Naive thymus-derived CD4-positive, alpha-beta T cell (primary cell): ENCODE measurements at places on chromosomes 6 and 20. TPM values are rescaled to one million over a fixed set of nuclear protein-coding genes. Genes with fewer than 3 reads are reported as not detected.

DNA sequence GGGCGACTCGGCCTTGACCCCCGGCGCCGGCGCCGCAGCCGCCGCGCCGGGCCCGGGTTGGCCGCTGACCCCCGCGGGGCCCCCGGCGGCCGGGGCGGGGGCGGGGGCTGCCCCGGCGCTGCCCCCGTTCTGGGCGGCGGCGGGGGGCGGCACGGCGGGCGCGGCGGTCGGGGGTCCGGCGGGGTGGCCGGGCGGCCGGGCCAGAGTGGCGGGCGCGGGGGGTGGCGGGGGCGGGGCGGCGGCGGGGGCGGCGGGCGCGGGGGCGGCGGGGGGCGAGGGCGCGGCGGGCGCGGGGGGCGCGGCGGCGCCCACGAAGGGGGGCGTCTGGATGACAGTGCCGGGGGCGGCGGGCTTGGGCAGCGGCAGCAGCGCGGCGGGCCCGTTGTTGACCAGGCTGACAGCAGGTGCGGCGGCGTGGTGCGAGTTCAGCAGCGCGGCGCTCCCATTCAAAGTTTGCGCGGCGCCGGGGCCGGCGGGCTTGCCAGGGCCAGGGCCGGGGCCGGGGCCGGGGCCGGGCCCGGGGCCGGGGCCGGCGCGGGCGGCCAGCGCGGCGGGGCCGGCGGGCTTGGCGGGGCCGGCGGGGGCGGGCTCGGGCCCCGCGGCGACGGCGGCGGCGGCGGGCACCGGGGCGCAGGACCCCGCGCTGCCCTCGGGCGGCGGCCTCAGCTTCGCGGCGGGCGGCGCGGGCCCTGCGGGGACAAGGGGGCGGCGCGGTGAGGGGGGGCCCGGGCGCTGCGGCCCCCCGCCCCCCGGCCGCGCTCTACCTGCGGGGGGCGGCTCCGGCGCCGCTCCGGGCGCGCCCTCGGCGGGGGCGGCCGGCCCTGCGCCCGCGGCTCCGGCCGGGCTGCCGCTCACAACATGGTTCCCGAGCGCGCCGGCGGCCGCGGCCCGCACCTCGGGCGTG lies 659 bp downstream of the TAF4 start:
- H3K36me3 ChIP-seq = no peaks in the 10 kb centered on the region
- H3K27me3 ChIP-seq = no peaks in the 10 kb centered on the region
- H3K4me1 ChIP-seq = peaks cover 29% of the 10 kb centered on the region
- no peak for DNase-seq
- H3K27ac ChIP-seq = peak overlapping the region; percentile 65
- H3K4me3 ChIP-seq = no peak overlapping the region

DNA sequence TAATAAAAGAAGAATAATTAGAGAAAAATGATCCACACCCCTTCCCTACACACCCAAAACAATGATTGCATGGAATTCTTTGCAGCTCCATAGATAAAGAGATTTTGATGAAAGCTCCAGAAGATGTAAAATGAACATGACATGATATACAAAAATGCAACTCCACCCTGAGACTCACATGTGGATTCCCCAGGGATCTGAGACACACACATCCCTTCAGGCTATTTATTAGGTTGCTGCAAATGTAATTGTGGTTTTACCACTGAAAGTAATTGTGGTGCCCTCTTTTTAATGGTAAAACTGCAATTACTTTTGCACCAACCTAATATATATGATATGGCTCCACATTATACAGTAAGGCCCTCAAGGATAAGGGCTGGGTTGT lies 40.4 kb upstream of the TBC1D7 start:
- no peaks in the 10 kb centered on the region for H3K36me3 ChIP-seq
- no peak for DNase-seq
- no peak overlapping the region for H3K27ac ChIP-seq
- H3K4me1 ChIP-seq = no peaks in the 10 kb centered on the region

MAP7 gene
- total RNA-seq = 0.32 TPM

GRCh38 chr6:157823001-157823527 lies at the start of gene SNX9:
Gene SNX9, plus strand, starts transcription at chr6:157823246. Its CDS starts 189 bp downstream, at chr6:157823435.
- peaks cover 9% of the 10 kb centered on the region for H3K4me1 ChIP-seq
- peak within 1 kb of the TSS; percentile 96 for H3K27ac ChIP-seq
- peak; percentile 55 for DNase-seq
- H3K4me3 ChIP-seq = peak within 1 kb of the TSS; percentile 60
- no peaks in the 10 kb centered on the region for H3K27me3 ChIP-seq
- H3K36me3 ChIP-seq = no peaks in the 10 kb centered on the region

RIOK1 gene
- 27.6 TPM for total RNA-seq

GRCh38 chr6:127818149-127818548 lies 82.7 kb downstream of the THEMIS start:
- H3K4me1 ChIP-seq = peaks cover 49% of the 10 kb centered on the region
- no peaks in the 10 kb centered on the region for H3K36me3 ChIP-seq
- H3K27ac ChIP-seq = no peak overlapping the region
- no peak for DNase-seq

IL17F gene
- not detected for total RNA-seq

- DNase-seq = peak; percentile 22
- no peak overlapping the region for H3K4me3 ChIP-seq
- H3K36me3 ChIP-seq = no peaks in the 10 kb centered on the region
- H3K4me1 ChIP-seq = no peaks in the 10 kb centered on the region
- no peaks in the 10 kb centered on the region for H3K27me3 ChIP-seq
- no peak overlapping the region for H3K27ac ChIP-seq
These were observed 15.4 kb upstream of the IP6K3 start for GRCh38 chr6:33761922-33762629.

- no peaks in the 10 kb centered on the region for H3K27me3 ChIP-seq
- H3K4me1 ChIP-seq = no peaks in the 10 kb centered on the region
- H3K4me3 ChIP-seq = no peak overlapping the region
- no peak for DNase-seq
These were observed 76.9 kb downstream of the VTA1 start for GRCh38 chr6:142223938-142224337.

DNA sequence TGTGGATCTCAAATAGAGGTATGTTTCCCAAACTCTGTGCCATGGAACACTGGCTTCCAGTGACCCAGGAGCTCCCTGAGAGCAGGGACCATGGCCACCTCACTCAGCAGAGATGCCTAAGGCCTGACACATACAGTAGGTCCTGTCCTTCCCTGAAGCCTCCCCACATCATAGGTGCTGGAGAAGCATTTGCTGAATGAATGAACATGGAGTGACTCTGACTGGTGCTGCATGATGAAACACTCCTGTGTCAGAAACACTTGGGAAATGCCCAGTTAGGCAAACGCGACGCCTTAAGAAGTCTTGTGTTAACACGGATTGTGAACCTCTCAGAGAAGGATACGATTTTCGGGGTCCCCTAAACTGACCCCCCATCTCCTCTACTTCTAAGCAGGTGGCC lies 14.3 kb downstream of the SLA2 start:
- H3K36me3 ChIP-seq = peaks cover 11% of the 10 kb centered on the region
- no peak overlapping the region for H3K4me3 ChIP-seq
- no peak for DNase-seq
- H3K27me3 ChIP-seq = no peaks in the 10 kb centered on the region

GRCh38 chr6:159833556-159833955 lies 33.5 kb downstream of the PNLDC1 start:
- DNase-seq = no peak
- H3K27ac ChIP-seq = no peak overlapping the region
- no peak overlapping the region for H3K4me3 ChIP-seq
- no peaks in the 10 kb centered on the region for H3K36me3 ChIP-seq
- H3K4me1 ChIP-seq = no peaks in the 10 kb centered on the region

GRCh38 chr20:24672886-24673677 lies 203.7 kb downstream of the SYNDIG1 start:
- no peaks in the 10 kb centered on the region for H3K27me3 ChIP-seq
- H3K4me1 ChIP-seq = no peaks in the 10 kb centered on the region
- DNase-seq = no peak
- no peaks in the 10 kb centered on the region for H3K36me3 ChIP-seq
- no peak overlapping the region for H3K4me3 ChIP-seq

- no peaks in the 10 kb centered on the region for H3K4me1 ChIP-seq
- H3K36me3 ChIP-seq = no peaks in the 10 kb centered on the region
- no peak overlapping the region for H3K4me3 ChIP-seq
- H3K27ac ChIP-seq = no peak overlapping the region
- no peak for DNase-seq
These were observed 110.3 kb upstream of the TNFAIP3 start for GRCh38 chr6:137756788-137757187.

PTGIS gene
- not detected for total RNA-seq

GRCh38 chr6:92826633-92827032 lies 592.7 kb downstream of the EPHA7 start:
- H3K27me3 ChIP-seq = no peaks in the 10 kb centered on the region
- no peak for DNase-seq
- H3K4me3 ChIP-seq = no peak overlapping the region

GRCh38 chr20:58699623-58700107 lies 7.1 kb downstream of the NPEPL1 start:
- no peak overlapping the region for H3K27ac ChIP-seq
- DNase-seq = no peak
- no peaks in the 10 kb centered on the region for H3K4me1 ChIP-seq
- H3K4me3 ChIP-seq = no peak overlapping the region
- peaks cover 81% of the 10 kb centered on the region for H3K36me3 ChIP-seq

PGC gene
- total RNA-seq = not detected

EPPIN gene
- total RNA-seq = not detected

PRKN gene
- 8.1 TPM for total RNA-seq

- H3K4me3 ChIP-seq = no peak overlapping the region
- H3K27ac ChIP-seq = no peak overlapping the region
- no peaks in the 10 kb centered on the region for H3K27me3 ChIP-seq
These were observed 522.6 kb downstream of the QKI start for GRCh38 chr6:163937071-163937470.

GRCh38 chr20:43863821-43864544 lies 50.7 kb upstream of the TOX2 start:
- no peak for DNase-seq
- H3K27me3 ChIP-seq = no peaks in the 10 kb centered on the region
- no peak overlapping the region for H3K27ac ChIP-seq
- no peak overlapping the region for H3K4me3 ChIP-seq

DNA sequence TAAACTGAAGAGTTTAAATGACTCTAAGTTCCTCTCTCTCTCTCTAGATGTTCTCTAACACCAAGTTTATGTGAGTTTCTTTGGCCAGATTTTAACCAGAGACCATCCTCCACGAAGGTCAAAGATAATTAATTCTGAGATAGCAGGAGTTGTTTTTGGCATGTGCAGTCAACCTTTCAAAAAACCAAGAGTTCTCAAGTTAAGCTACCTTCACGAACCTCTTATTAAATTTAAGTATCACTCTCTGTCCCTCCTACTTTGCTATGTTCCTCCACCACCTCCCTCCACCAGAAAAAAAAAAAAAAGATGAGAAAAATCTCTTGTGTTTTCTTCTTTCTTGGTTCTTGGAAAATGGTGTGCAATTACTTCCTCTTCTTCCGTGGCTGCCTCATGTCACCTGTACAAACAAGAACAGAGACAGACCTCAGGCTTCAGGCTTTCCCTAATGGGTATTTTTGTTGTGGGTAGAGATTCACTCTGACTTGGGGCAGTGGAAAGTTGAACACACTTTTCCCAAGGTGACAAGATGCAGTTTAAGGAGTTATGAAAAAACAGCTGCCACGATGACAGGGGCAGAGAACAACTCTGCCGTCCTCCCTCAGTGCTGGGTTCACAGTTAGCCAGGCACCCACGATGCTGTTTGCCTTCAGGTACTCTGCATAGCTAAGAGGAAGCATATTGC lies 64.3 kb downstream of the ADTRP start:
- peak overlapping the region; percentile 67 for H3K27ac ChIP-seq
- no peak overlapping the region for H3K4me3 ChIP-seq
- no peaks in the 10 kb centered on the region for H3K27me3 ChIP-seq
- H3K4me1 ChIP-seq = peaks cover 72% of the 10 kb centered on the region
- H3K36me3 ChIP-seq = no peaks in the 10 kb centered on the region
- DNase-seq = peak; percentile 53

ZBP1 gene
- 27.9 TPM for total RNA-seq

DNA sequence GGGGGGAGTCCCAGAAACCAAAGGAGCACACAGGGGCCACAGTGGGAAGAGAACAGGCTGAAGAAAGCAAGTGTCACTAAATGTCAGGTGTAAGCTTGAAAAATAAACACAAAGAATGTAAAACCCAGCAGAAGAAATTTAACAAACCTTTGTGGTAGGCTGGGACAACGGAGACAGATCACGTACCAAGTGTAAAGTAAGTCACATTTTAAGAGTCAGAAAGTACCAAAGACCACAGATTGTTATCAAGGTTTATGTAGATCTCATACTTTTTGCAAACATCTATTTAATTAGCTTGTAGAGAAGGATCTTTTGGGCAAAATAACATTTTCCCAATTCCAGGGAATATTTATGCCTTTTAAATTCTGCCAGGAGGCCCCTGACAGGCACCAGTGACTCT lies 1.6 kb downstream of the CLIC5 start:
- H3K27me3 ChIP-seq = no peaks in the 10 kb centered on the region
- peaks cover 37% of the 10 kb centered on the region for H3K4me1 ChIP-seq
- H3K4me3 ChIP-seq = peak overlapping the region; percentile 57
- peak overlapping the region; percentile 64 for H3K27ac ChIP-seq
- peak; percentile 19 for DNase-seq
- H3K36me3 ChIP-seq = no peaks in the 10 kb centered on the region

DNA sequence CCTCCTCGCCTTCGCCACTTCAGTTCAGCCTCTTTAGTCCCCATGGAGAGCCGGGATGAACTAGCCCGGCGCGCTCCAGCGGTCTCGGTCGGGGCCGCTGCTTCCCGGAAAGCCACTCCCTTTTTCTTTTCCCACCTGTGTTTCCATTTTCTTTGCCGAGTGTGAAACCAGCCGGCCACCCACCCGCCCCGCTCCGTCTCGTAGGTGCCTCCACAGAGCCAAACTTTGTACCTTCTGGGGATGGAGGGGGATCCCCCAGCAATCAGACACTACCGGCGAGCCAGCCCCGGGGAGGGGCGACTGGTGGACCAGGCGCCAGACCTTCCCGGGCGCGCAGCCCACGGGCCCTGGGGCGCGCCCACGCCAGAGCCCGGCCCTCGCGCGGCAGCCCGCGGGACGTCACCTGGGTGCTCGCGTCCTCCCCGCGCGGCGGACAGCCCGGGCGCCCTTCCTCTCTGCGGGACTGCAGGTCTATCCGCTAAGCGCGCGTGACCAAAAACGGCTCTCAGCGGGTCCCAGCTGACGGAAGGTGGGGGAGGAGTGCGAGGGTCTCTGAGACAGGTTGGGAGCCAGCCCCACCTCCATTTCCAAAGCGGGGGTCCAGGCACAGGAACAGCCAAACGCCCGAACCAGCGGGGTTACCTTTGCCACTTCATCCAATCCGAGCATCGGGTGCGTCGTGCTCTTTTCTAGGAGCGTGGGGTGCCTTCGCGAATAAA lies at the start of gene MCHR2:
MCHR2 (minus strand) TSS at position 691 of the 719 bp plus-strand sequence. CDS start 38,076 bp downstream, outside the sequence.
- H3K4me1 ChIP-seq = no peaks in the 10 kb centered on the region
- no peak within 1 kb of the TSS for H3K4me3 ChIP-seq
- H3K36me3 ChIP-seq = no peaks in the 10 kb centered on the region
- DNase-seq = no peak
- H3K27me3 ChIP-seq = no peaks in the 10 kb centered on the region

- H3K27me3 ChIP-seq = no peaks in the 10 kb centered on the region
- H3K27ac ChIP-seq = no peak overlapping the region
- no peak for DNase-seq
- H3K36me3 ChIP-seq = no peaks in the 10 kb centered on the region
- no peaks in the 10 kb centered on the region for H3K4me1 ChIP-seq
- H3K4me3 ChIP-seq = no peak overlapping the region
These were observed 1090.0 kb downstream of the EPHA7 start for GRCh38 chr6:92329208-92329847.
